ELR (cell line): ENCODE measurements at places on chromosomes 6 and 20.

DNA sequence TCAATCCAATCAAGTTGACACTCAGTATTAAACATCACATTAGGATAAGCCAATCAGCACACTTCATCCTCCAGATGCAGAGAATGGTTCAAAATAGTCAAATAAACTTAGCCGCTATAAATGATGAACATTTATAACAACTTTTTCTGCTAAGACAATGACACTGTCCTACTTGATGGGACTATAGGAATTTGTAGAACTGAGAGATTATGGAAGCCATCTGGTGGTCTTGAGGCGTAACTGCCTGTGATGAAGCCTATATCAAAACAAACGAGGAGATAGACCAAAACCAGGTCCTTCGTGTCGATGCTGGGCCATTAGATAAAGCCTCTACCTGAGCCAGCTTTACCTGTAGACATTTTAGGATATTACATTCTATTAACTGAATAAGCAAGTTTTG lies 631.1 kb downstream of the COL12A1 start:
- peak; percentile 60 for DNase-seq

GRCh38 chr6:167957626-167958025 lies 39.8 kb upstream of the KIF25 start:
- no peak for DNase-seq

GRCh38 chr20:63055575-63056235 lies 48.9 kb upstream of the BHLHE23 start:
- no peak for DNase-seq

- DNase-seq: peak; percentile 81
Measured at GRCh38 chr20:1301031-1301529, 27.9 kb downstream of the SDCBP2 start.

GRCh38 chr6:34524499-34524898 lies 31.6 kb downstream of the SPDEF start:
- no peak for DNase-seq

GRCh38 chr20:6108330-6108729 lies 14.5 kb downstream of the FERMT1 start:
- DNase-seq: no peak

GRCh38 chr6:4349323-4349722 lies 213.9 kb upstream of the ECI2 start:
- DNase-seq: no peak

DNA sequence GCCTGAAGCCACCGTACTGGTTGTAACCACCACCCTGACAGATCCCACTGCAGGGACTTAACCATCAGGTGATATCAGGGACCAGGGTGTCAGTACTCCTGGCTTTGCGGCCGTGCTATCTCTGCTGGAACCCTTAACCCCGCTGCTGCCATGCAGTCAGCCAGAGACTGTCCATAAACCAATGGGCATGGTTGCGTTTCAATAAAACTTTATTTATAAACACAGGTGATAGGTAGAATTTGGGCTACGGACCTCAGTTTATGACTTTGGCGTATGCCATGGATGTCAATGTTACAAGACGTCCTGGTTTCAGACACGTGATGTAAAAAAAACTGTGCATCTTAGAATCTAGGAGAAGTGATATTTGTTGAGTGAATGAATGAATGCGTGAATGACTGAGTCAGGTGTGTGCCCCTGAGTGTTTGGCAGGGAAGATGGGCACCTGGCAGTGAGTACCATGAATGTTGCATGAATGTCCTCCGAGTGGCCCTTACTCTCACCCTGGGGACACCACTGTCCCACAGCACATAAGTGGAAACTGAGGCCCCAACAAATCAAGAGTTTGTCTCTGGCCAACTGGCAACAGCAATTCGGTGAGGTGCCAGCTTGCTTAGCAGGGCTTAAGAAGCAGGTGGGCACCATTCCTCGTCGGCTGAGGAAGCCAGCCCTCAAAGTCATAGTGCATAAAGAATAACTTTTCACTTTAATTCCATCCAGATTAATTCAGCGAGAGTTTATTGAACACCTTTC lies 64.0 kb upstream of the APCDD1L start:
- no peak for DNase-seq
